ENCODE measurements at places on chromosomes 1 and 21. TPM values are rescaled to one million over a fixed set of nuclear protein-coding genes. Genes with fewer than 3 reads are reported as not detected.

GRCh38 chr1:168468042-168468809, 75.6 kb downstream of the XCL2 start:
- DNase-seq = no peak

GRCh38 chr21:42829954-42830353, 49.4 kb downstream of the WDR4 start:
- no peak for DNase-seq

DNA sequence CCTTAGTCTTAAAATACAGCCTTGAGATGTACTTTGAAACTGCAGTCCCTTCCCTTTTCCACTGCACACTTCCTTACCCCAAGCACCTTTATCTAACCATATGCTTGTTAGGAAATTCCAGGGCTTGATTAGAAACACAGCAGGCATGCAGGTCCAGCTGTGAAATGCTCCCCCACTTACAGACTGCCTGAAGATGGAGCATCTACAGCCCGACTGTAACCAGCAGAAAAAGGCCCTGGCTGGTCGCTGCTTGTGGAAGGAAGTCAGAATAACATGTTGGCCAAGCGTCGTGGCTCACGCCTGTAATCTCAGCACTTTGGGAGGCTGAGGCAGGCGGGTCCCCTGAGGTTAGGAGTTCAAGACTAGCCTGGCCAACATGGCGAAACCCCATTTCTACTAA, 37.2 kb downstream of the VN1R5 start:
- DNase-seq = no peak

COL9A2 gene
- polyA plus RNA-seq = 0.35 TPM

DNA sequence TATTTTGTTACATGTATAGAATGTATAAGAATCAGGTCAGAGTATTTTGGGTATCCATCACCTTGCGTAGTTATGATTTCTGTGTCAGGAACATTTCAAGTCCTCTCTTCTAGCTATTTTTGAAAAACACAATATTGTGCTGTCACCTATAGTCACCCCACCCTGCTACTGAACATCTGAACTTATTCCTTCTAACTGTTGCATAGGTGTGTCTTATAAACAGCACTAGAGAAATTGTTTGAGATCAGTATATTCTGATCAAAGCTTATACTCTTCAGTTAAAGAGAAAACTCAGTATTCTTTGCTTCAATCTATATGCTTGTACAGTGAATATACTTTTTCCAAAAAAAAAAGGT, 96.0 kb downstream of the ASH1L start:
- DNase-seq = no peak

CHODL gene
- polyA plus RNA-seq = 0.61 TPM

- no peak for DNase-seq
Observed at GRCh38 chr1:111633736-111634247, 14.2 kb downstream of the RAP1A start.

DNA sequence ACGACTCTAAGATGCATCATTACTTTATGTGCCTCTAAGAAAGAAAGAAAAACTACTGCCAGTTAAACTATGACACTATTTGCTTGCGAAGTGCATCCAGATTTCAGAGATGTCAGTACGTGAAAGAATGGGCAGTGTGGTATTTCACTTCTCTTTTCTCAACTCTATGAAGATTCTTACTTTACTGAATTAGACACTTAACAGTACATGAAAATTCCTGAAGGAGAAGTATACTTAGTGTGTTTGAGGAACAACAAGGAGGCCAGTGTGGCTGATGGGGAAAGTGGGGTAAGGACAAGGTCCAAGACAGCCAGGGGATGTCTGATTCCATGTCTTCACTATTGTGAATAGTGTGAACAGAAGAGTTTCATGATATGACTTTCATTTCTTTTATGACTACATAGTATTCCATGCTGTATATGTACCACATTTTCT, 53.9 kb upstream of the HSD17B7 start:
- DNase-seq = no peak

DNA sequence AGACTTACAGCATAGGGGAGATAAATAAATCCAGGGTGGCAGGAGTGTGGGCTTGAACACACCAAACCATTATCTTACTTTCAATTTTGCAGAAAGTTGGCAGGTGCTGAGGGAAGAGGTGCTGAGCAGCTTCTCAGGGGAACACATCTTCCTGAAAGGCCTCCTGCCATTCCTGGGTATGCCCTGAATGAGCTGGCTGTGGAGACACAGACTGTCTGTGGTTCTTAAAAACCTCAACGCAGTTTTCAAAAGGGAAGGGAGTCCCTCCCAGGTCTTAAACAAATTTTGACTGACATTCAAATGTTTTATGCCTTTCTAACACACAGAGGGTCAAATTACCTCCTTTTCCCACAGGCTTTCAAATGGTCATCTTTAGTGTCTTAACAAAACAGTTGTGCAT, 166.9 kb downstream of the TNFSF18 start:
- no peak for DNase-seq

ELOA gene
- 37.8 TPM for polyA plus RNA-seq

GRCh38 chr1:80673935-80674597, 1126.7 kb upstream of the ADGRL2 start:
- no peak for DNase-seq

SPRR1A gene
- polyA plus RNA-seq = not detected

- DNase-seq = no peak
Observed at GRCh38 chr1:36771240-36771639, 263.1 kb downstream of the GRIK3 start.

- DNase-seq = no peak
Observed at GRCh38 chr1:241817956-241818612, 29.9 kb upstream of the EXO1 start.

ATAD3C gene
- polyA plus RNA-seq = 0.09 TPM

RUNX3 gene
- polyA plus RNA-seq = 0.94 TPM

GRCh38 chr1:36818771-36819170, 215.5 kb downstream of the GRIK3 start:
- no peak for DNase-seq

DNA sequence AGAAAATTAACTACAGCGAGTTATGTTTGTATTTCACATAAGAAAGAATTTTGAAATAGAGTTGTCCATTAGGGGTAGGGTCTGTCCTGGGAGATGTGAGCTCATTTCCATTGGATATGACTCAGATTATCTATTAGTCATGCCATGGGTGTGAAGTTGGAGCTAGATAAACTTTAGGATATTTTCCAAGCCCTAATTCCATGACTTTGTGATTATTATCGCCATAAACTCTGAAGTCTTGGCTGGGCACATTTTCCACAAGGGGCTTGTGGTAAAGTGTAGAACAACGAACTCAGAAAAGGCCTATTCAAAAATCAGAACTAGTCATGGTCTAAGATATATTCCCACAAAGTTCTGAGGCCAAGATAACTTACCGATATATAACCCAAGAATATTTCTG, 396.6 kb downstream of the DPYD start:
- DNase-seq = no peak

- DNase-seq = no peak
Observed at GRCh38 chr21:25490742-25491141, 116.5 kb downstream of the MRPL39 start.

- DNase-seq = no peak
Observed at GRCh38 chr1:193062698-193063463, 3.5 kb downstream of the RO60 start.

DNA sequence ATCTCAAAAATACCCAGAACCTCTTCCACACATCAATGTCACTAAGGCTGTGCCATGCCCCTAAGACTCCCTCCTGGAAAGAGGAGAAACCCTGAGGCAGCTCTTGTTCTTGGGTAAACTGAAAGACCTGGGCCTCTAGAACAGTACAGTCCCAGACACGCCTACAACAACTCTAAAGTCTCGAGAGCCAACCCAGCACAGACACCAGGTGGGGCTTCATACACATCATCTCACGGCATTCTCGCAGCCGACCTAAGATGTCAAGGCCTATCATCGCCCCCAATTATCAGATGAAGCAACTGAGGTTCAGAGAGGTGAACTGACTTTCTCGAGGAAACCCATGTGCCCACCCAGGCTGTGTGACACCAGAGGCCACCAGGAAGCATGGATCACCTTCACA, 70.6 kb downstream of the MRPL37 start:
- no peak for DNase-seq

RIPPLY3 gene
- 1.3 TPM for polyA plus RNA-seq

S100A7 gene
- polyA plus RNA-seq = not detected

TCHH gene
- 0.32 TPM for polyA plus RNA-seq
